ENCODE measurements at places on chromosomes 3 and 15. TPM values are rescaled to one million over a fixed set of nuclear protein-coding genes. Genes with fewer than 3 reads are reported as not detected.

SUSD5 gene
- 31.5 TPM for total RNA-seq

PIGZ gene
- 5.6 TPM for total RNA-seq

GPR149 gene
- not detected for total RNA-seq

CEP19 gene
- total RNA-seq, result 3.5 TPM

SGO1 gene
- 5.4 TPM for total RNA-seq

GP9 gene
- total RNA-seq, result not detected

C3orf33 gene
- 1.4 TPM for total RNA-seq

GHSR gene
- not detected for total RNA-seq

GRK7 gene
- not detected for total RNA-seq

TBC1D23 gene
- 102 TPM for total RNA-seq

NOX5 gene
- total RNA-seq, result 0.26 TPM

TMCO5A gene
- total RNA-seq, result not detected

GOLGA8S gene
- 0.13 TPM for total RNA-seq

PLIN1 gene
- 1.2 TPM for total RNA-seq

TATDN2 gene
- total RNA-seq, result 20.5 TPM

VPS33B gene
- total RNA-seq, result 8.0 TPM

CFAP20DC gene
- 4.2 TPM for total RNA-seq

NR2F2 gene
- 1.7 TPM for total RNA-seq

EID1 gene
- total RNA-seq, result 269 TPM

MRAS gene
- 48.0 TPM for total RNA-seq

CKMT1B gene
- not detected for total RNA-seq

EFCC1 gene
- under 0.01 TPM for total RNA-seq

SSUH2 gene
- total RNA-seq, result not detected

RARRES1 gene
- 6.7 TPM for total RNA-seq

NME9 gene
- total RNA-seq, result not detected

GPR171 gene
- not detected for total RNA-seq

ZCWPW2 gene
- total RNA-seq, result 0.91 TPM

MYO9A gene
- total RNA-seq, result 82.6 TPM

SEMA3G gene
- 0.13 TPM for total RNA-seq

SCAP gene
- total RNA-seq, result 50.5 TPM

GCNT3 gene
- 5.8 TPM for total RNA-seq

SAXO2 gene
- 1.9 TPM for total RNA-seq

LDHAL6B gene
- total RNA-seq, result not detected

LYZL4 gene
- total RNA-seq, result not detected

SLC51B gene
- total RNA-seq, result not detected

PLSCR4 gene
- total RNA-seq, result 38.6 TPM

CGNL1 gene
- total RNA-seq, result 4.7 TPM

POTEB gene
- not detected for total RNA-seq

PPM1L gene
- 10.3 TPM for total RNA-seq

SRP14 gene
- 163 TPM for total RNA-seq

KBTBD12 gene
- total RNA-seq, result under 0.01 TPM

ZIC1 gene
- 0.32 TPM for total RNA-seq

DNASE1L3 gene
- 0.43 TPM for total RNA-seq

UROC1 gene
- not detected for total RNA-seq

POU1F1 gene
- total RNA-seq, result not detected

LRRC31 gene
- total RNA-seq, result not detected

IL17RB gene
- total RNA-seq, result 3.6 TPM

CMTM8 gene
- 0.26 TPM for total RNA-seq

SRGAP3 gene
- 4.4 TPM for total RNA-seq

TP63 gene
- total RNA-seq, result 1.9 TPM

AP4E1 gene
- total RNA-seq, result 20.6 TPM

GAP43 gene
- 0.39 TPM for total RNA-seq

LARP6 gene
- total RNA-seq, result 56.9 TPM

WDR49 gene
- total RNA-seq, result 0.26 TPM

SCAMP2 gene
- 34.6 TPM for total RNA-seq

All from articular chondrocyte of knee joint (primary cell).